ENCODE measurements at places on chromosomes 3 and 15. TPM values are rescaled to one million over a fixed set of nuclear protein-coding genes. Genes with fewer than 3 reads are reported as not detected.

Gene DPPA4
- polyA plus RNA-seq = 0.06 TPM

Gene MESD
- 10.2 TPM for polyA plus RNA-seq

Gene OXTR
- polyA plus RNA-seq = 0.08 TPM

Gene CCR9
- polyA plus RNA-seq = not detected

- no peak for DNase-seq
Measured at GRCh38 chr3:89859757-89860156, 752.3 kb downstream of the EPHA3 start.

DNA sequence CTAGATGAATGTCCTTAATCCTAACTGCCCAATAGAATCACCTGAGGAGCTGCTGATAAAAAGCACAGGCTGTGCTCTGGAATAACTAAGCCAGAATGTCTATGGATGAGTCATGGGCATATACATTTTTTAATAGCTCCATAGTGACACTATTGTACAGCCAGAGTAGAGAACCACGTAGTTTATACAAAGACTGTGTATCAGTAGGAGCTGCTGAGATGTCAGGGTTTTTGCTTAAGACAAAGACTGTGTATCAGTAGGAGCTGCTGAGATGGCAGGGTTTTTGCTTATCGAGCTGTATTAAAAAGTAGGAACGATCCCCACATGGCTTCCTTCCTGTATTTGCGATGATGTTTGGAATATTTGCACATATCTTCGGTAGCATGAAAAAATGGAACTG, 137.4 kb downstream of the SV2B start:
- DNase-seq = no peak

DNA sequence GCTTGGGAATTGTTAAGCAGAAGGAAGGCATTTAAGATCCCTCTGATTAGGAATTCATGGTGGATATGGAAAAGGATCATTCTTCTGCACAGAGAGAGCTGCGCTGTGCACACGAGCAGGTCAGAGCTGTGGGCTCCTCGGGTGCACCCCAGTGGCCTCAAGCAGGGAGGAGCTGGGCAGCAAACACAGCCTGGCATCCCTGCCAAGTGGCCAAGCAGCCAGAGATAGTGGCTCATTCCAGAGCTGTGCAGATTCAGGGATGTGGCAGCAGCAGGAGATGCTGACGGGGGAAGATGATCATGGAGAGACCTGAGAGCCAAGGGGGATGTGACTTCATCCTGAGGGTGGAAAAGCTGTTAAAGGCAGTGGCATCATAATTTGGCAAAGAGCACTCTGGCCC, 55.9 kb downstream of the LRRK1 start:
- DNase-seq = no peak

DNA sequence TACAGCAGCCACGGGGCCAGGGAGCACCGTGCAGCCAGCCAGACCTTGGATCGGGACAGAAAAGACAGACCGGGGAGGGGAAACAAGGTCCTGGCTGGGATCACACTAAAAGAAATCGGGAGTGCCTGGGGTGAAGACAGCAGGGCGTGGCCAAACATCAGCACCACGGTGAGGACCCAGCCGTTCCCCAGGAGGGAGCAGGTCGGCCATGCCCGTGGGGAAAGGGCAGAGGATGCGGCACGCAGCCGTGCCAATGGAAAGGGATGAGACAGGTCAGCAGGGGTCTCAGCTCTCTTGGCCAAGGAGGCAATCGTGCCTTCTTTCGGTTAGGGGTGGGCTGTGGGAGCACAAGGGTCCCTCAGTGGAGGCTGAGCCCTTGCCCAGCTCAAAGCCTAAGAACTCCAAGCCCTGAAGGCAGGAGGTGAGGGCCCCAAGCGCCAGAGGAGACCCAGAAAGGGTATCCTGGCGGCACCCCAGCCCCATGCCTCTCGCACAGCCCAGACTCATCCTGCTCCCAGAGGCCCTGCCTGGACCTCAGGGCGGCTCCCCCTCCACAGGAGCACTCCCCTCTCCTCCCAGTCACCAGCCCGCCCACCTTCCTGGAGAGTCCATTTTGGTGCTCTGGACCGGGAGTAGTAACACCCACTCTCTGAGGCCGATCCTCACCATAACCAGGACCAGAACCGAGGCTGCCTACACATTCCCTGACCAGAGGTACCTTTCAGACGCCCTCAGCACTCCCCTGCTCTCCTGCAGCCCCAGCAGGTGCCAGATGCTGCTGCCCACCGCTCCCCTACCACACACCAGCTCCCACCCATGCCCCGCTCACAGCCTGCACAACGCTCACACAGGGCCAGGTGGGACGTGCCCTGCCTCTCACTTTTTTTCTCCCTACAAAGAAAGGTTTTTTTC, 23.2 kb upstream of the OCA2 start:
- no peak for DNase-seq

DNA sequence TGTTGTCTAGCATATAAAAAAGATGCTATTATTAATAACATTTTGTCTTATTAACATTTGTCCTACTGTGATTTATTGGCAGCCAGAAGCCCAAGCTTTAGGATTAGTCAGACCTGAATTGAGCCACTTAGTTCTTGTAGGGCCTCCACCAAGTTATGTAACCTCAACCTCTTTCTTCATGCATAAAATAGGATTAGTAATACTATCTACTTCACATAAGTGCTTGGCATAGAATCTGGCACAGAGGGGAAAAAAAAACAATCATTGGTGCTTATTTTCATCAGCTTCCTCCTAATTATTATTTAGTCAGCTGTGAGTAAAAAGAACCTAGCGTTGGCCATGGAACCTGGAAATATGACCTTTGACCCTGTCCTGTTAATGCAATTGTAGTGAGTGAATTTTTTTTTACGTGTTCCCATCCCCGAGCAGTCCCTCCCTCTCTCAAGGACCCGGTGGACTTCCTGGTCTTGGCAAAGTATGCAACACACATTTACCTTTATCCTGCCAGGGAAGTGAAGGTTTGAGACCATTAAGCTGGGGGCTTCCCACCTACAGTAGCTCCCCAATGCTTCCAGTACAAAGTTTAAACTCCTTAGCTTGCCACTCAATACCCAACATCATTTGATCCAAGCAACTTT, 136.8 kb downstream of the FHIT start:
- no peak for DNase-seq

DNA sequence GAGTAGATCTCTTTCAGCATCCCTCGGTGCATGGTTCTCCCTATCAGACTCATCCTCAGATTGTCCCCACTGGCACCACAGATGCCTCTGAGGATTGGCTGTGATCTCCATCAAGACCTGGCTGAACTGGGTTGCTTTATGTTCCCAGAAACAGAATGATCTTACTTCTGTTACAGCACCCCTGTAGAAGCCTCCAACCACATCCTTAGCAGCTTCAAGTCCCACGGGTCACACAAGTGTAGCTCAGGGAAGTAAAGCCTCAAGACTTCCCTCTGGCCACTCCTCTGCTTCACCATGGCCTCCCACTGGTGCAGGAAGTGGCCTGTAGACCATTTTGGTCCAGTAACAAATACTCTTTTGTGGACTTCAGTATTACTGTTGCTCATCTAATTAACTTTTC, 566.4 kb upstream of the SUCLG2 start:
- no peak for DNase-seq

GRCh38 chr3:140052771-140053702, 118.1 kb downstream of the CLSTN2 start:
- no peak for DNase-seq

DNA sequence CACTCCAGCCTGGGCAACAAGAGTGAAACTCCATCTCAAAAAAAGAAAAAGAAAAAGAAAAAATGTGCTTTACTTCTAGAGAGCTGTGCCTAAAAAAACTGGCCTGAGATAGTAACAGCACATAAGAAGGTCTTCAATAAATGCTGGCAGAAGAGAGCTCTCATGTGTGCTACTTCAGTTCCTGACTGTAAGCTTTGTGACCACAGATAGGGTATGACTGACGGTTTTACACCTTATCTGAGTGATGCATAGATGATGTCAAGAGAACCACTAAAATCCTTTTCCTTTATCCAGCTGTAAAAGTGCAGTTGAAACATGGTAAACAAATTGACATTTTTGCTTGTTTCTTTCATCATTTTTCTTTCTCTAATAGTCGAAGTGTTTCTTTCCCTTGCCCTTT, 127.9 kb downstream of the C3orf70 start:
- no peak for DNase-seq

DNA sequence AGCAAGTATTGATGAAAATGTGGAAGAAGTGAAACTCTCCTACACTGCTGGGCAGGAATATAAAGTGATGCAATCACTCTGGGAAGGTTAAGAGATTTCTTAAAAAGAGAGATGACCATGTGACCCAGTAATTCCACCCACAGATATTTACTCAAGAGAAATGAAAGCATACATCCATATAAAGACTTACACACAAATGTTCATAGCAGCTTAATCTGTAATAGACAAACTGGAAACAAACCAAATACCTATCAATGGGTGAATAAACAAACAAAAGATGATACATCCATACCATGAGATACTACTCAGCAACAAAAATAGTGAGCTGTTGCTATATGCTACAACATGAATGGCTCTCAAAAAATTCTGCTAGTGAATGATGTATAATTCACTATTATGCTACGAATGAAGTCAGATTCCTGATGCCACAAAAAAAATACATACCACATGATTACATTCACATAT, 463.3 kb downstream of the MAGI1 start:
- peak; percentile 12 for DNase-seq

Measured in endothelial cell of umbilical vein (primary cell).